ENCODE measurements at places on chromosomes 2 and 18.

DNA sequence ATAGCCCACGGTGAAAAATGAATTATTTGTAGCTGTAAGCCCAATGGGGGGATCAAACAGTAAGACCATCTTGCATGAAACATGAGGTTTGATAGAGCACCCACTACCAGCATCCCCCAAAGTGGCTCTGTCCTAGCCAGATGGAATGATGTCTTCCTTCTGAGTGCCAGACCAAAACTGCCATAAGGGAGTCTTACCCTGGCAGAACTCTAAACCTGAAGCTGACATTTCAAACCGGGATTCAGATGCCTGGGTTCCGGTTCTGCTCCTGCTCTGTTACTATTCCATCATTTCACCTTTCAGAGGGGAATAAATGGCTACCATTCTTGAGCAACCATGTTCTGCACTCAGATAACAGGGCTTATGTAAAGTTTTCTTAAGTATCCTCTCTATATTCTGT lies 67.4 kb downstream of the MYO3B start:
- no peak for DNase-seq

DNA sequence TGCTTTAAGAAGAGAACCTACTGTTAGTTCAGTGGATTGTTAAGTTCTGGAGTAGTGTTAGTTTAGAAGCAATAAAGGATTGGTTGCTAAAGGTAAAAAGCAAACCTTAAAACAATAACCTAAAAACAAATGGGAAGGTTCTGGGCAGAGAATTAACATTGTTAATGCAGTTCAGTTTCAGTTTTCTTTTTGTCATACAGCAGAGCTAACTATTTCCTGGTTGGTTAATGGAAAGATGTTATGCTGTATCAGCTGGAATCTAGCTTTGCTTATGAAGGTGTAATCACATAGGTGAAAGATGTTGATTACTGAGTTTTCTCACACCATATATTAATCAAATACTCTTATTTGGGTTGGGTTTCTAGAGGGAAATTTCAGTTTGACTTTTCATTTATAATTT lies 23.8 kb downstream of the SMAD4 start:
- no peak for DNase-seq

DNA sequence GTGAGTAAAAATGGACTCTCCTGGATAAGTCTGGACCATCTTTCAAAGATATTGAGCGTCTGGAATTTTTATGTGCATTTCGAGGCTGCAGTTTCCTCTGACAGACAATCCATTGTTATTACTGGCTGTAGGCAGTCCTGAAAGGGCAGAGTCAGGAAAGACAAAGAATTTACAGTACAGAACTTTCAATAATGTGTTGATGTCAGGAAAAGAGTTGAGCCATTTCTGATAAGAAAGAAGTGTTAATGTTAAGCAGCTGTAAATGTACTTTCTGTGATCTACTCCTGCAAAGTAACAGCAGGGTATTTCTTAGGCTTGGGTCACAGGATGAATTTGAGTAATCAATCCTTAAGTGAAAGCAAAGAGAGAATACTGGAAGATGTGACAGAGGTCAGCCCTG lies 29.8 kb downstream of the TSPYL6 start:
- DNase-seq: no peak

GRCh38 chr2:136253288-136254004 lies 135.5 kb upstream of the CXCR4 start:
- no peak for DNase-seq

- peak; percentile 17 for DNase-seq
These were observed 1.2 kb upstream of the CCNT2 start for GRCh38 chr2:134917360-134917865.

- no peak for DNase-seq
These were observed 38.3 kb downstream of the TNS1 start for GRCh38 chr2:217964275-217965161.

- no peak for DNase-seq
These were observed 43.6 kb downstream of the MAP3K20 start for GRCh38 chr2:173119069-173119807.

DNA sequence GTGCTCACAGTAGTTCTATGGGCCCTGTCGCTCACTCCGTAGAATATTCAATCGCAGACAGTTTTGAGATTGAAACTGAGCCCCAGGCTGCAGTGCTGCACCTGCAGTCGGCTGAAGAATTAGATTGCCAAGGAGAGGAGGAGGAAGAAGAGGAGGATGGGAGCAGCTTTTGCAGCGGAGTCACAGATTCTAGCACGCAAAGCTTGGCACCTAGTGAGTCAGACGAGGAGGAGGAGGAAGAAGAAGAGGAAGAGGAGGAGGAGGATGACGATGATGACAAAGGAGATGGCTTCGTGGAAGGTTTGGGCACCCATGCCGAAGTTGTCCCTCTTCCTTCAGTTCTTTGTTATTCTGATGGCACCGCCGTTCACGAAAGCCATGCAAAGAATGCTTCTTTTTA lies 115.2 kb downstream of the GALNT3 start:
- DNase-seq: no peak

DNA sequence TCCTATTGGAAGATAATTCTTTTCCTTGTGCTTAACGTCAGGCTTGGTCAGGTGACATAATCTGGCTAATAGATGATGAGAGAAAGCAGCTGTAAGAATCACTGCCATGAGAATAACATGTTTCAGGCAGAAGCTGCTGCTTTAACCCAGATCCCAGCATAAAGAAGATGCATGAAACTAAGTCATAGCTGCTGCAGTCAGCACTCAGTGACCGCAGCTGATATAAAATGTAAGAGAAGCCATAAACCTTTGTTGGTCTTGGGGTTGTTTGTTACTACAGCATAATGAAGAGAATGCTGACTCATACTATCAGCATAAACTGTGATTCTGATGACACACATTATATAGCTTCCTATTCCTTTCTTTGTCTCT lies 274.3 kb upstream of the TRIB2 start:
- DNase-seq: peak; percentile 15

DNA sequence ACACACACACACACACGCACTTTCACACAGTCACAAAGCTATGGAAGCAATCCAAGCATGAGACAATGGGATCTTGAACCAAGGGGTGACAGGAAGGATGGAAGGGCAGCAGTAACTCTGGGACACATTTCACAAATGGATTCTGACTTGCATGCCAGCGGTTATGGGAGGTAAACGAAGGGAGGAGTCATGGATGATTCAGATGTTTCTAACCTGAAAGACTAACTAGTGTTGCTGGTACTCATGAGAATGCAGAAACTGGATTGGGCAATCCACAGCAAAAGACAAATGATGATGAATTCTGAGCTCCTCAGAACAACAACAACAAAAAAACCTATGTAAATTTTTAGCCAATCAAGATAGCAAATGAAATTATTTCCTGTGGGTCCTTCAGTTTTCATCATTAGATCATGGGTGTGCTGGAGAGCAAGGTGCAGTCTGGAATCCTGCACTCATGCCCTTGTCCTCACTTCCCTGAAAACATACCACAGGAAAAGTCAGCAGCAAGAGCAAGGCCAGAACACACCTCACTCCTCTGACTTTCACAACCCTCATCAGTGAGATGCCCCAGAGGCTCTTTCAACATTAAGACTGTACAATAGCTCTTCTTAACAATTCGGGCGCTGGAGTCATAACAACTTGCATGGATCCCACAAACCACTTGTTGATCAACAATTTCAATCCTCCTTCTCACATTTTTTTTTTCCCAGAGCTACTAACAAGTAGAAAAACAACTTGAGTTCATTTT lies 32.6 kb downstream of the ABCA12 start:
- DNase-seq: no peak

GRCh38 chr2:235594041-235594440 lies 100.2 kb downstream of the AGAP1 start:
- DNase-seq: no peak

DNA sequence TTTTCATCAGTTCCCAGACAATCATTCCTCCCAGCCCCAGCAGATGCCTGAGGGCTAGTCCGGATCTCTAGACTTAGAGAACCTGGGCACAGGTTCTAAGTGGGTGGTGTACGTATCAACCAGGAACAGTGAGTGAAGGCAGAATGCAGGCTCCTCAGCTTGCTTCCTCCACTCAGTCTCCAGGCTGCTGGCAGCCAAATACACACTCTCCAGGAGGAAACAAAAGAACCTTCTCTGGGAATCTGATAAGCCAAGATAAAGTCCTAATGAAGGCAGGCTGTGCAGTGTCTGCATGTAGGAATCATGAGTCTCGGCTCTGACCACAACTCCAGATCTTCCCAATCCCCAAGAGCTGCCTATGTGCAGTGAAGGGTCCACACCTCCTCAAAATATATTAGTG lies 245.7 kb downstream of the SP3 start:
- no peak for DNase-seq

All from CD4-positive, alpha-beta T cell treated with Interleukin-17A for 4 hours (primary cell).